ENCODE measurements at places on chromosomes 6 and 20.

DNA sequence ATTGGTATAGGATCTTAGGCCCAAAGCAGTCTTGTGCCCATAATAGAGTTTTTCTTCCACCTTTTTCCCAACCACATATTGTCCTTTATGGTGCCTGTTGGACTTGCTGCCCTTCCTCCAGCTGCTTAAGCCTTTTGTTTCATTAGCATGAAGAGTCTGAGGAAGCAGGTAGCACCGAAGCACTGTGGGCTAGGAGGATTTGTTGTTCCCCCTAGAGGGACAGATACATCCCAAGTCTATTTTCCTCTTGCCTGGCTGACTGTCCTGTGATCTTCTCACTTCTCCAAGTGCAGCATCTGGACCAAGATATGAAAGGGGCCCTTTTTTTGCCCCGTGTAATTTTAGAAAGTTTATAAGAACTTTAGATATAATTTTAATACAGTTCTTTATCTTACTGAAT, 50.7 kb upstream of the COL10A1 start:
- no peak for DNase-seq

DNA sequence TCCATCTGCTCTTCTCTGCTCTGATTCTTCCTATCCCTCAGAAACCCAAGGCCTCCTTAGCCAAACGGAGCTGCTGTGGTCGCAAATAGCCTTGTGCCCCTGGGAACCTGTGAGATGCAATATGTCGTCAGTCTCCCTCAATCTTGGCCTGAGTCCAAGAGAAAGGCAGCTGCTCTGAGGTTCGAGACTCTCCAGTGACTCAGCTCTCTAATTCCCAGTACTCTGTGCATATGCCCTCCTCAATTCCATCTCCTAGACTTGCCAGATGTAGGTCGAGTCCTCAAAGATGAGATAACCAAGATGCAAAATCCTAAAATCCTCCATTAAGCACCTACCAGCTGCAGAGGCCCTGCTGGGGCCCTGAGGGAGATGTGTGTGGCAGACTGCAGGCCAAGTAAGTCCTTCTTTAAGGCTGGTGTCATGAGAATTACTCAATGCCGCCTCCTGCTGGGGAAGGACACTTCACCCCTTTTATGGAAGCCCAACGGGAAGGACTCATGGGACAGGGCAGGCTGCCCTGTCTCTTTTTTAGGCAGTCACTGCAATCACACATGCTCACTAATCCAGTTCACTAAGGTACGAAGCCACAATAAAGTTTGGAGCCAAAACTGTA, 28.5 kb downstream of the C6orf15 start:
- no peak for DNase-seq

DNA sequence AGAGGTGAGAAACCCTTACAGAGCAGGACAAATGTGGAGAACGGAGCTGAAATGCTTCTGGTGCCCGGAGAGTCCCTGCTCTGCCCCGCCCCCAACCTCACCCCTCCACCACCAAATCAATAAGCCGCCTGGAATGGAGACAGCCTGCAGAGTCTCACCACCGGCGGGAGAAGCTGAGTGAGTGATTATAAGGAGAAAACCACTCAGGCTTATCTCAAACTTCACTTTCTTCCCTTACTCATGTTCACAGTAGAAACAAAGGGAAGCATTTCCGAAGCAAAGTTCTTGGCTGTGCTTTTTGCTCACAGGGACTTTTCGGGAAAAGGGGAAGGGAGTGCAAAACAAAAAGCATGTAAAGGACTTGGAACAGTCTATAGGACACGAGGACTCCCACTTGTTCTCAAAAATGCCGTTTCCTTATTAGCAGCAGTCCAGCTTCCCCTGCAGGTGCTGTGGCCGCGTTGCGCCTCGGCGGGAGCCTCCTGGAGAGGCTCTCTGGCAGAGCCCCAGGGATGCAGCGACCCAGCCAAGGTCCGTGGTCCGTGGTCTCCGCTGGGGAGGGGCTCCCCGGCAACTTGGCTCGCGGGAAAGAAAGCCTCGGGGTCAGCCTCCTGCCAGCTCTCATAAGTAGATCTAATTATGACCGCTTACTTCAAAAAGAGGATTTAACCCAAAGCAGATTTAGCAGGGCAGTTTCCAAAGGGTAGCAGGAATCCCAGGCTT, 64.8 kb upstream of the TMEM30A start:
- DNase-seq = no peak

GRCh38 chr6:90448836-90449235, 138.0 kb downstream of the MAP3K7 start:
- DNase-seq = no peak

- DNase-seq = no peak
Observed at GRCh38 chr6:136158971-136159370, 91.1 kb downstream of the MTFR2 start.

DNA sequence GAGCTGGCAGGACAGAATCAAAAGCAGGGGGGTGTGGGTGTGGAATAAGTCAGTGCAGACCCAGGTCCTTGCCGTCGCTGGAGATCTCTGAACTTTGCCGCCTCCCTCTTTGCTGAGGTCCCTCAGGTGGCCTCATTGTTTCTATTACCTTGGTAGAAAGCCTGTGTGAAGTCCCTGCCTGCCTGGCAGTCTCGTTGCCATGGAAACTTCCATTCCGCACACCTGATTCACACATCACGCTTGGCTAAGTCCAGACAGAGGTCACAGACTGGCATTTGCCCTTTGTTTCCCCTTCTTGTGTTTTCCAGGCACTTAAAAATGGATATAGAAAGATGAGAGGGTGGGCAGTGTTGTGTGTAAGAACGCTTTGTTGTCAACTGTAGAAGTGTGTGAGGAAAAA, 260.6 kb downstream of the PRL start:
- DNase-seq = no peak

- no peak for DNase-seq
Observed at GRCh38 chr6:150620763-150621162, 21.1 kb downstream of the PLEKHG1 start.
